GM12891 (cell line): ENCODE measurements at places on chromosomes 4 and X.

DNA sequence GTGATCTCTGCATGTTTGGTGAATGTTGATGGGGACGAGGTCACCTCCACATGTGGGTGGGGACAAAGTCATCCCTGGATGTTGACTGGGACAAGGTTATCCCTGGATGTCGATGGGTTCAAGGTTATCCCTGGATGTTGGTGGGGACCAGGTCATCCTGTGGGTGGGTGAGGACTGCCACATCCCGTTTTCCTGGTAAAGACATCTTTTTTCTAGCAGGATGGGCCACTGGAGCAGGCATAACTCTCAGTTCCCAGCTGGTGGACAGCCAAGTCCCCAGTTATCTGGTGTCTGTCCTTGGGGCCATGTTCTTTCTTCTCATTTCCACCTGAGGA, 28.3 kb upstream of the PLCXD1 start:
- no peak for DNase-seq

DNA sequence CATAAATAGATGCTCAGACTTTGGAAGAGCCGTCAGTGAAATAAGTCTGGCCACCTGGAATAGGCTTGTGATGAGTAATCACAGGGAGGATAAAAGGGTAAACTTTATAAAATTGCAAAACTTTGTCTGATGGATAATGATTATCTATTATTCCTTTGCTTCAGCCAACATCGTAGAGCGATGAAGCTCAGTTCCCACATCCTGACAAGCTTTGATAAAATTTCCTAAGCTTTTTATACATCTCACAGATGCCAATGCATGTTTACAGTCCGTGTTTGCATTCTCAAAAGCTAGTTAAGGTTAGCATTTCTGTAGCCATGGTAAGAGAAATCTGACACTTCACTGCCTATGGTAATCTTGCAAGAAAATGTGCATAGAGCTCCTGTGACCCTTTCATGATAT, 15.4 kb upstream of the UGDH start:
- no peak for DNase-seq

- DNase-seq, result no peak
Observed at GRCh38 chrX:46687619-46688018, 71.3 kb downstream of the SLC9A7 start.

GRCh38 chr4:37538931-37539330, 147.2 kb downstream of the RELL1 start:
- DNase-seq, result no peak

GRCh38 chr4:32189130-32189529, 1469.0 kb downstream of the PCDH7 start:
- DNase-seq, result no peak

- no peak for DNase-seq
Observed at GRCh38 chrX:20459410-20460350, 193.0 kb upstream of the RPS6KA3 start.

DNA sequence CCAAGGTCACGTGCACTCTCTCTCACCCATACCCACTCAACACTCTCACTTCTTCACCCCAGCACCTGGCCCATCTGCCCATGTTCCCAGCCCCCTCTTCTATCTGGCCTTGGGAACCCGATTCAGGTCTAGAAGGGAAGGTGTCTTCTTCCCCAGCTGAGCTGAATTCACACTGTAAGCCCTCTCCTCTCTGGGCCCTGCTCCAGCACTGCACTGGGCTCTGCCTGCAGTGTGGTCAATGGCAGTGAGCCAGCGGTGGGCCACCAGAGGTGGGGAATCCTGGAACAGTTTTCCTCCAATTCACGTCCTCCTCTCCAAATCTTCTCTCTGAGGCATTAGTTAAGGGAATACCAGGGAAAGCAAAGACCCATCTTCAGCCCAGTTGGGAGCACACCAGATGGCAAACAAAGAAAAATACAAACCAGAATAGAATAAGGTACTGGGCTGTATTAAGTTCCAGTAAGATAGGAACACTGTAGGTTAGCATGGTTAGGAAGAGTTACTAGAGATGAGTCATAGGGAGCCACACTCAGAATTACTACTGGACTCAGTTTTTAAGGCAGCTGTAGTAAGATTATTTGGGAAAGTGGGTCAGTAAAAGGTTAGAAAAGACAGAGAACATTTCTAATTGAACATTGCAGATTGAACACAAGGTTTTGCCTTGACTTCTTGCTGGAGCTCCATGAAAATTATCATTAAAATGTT, 5.0 kb downstream of the AWAT2 start:
- DNase-seq, result no peak

GRCh38 chr4:20504146-20504545, 196.1 kb upstream of the PACRGL start:
- no peak for DNase-seq

DNA sequence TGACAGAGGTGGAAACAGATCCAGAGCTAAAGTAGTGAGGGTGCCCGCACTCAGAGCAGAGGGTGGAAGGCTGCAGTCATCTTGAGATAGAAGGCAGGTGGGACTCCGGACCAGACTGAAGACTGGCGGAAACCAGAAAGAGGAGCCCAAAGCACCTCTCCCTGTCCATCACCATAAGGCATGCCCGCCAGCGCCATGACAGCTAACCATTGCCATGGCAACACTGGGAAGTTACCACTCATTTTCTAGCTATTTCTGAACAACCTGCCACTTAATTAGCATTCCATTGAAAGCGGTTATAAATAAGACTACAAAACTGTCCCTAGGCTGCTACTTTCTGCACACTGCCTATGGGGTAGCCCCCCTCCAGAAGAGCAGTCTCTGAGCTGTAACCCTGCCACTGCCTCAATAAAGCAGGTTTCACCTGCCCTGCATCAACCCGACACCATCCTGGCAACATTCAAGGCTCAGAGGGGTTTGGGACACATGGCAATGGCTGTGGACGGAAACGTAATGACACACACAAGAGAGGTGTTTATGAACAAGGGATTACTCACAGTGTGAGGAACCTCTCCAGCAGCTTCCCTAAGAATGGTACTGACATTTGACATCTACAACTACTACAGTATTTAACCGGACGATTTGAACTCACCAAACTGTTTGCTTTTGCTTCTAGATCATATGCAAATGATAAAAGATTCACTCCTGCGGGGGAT, 27.8 kb upstream of the FGFBP2 start:
- DNase-seq, result no peak

DNA sequence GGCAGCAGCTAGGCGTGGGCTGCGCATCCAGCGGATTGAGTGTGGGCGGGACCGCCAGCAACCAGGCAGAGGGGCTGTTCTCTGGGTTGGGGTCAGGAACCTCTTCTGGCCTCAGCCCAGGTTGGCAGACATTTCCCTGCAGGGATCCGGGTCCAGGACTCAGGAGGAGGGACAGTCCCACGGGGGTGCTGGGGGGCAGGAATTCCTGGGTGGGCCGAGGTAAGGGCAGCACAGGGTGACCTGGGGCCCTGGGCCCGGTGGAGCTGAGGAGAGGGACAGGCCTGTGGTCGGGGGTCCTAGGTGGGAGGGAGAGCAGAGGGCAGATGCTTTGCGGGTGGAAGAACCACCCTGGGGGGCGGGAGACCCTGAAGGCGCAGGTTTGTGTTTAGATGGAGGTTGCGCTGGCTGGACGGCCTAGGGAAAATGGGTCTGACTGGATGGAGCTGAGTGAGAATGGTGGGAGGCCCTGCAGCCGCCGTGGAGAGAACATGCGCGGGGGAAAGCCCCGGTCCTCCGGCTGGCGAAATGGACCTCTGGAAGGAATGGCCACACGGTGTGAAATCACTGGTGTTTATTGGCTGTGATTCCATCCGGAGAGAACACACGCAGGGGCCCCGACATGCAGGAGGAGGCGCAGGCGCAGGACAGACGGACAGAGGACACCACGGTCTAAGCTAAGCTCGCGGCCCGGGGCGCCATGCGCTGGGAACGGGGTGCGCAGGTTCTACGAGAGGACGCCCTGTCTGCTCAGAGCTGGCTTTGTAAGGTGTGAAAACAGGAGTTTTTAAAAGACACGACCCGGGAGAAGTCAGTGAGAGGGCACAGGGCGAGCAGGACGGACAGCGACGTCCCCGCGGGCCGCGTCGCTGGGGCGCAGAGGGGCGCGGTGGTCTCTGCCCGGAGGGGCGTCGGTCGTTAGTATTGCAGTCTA, 41.3 kb downstream of the CPLX1 start:
- DNase-seq, result no peak

GRCh38 chrX:46244451-46244850, 300.8 kb downstream of the ZNF674 start:
- no peak for DNase-seq

DNA sequence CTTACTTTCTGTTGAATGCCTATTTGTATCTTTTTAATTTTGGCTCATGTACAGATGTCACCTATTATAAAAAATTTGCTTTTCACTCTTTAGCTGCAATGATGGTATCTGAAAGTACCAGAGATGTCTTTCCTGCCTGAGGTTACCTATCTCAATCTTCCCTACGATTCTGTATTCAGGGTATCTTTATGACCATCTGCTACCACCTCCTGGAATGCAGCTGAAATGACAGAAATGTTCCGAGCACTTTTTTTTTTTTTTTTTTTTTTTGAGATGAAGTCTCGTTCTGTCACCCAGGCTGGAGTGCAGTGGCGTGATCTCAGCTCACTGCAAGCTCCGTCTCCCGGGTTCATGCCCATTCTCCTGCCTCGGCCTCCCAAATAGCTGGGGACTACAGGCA, 136.4 kb downstream of the REPS2 start:
- DNase-seq, result no peak

DNA sequence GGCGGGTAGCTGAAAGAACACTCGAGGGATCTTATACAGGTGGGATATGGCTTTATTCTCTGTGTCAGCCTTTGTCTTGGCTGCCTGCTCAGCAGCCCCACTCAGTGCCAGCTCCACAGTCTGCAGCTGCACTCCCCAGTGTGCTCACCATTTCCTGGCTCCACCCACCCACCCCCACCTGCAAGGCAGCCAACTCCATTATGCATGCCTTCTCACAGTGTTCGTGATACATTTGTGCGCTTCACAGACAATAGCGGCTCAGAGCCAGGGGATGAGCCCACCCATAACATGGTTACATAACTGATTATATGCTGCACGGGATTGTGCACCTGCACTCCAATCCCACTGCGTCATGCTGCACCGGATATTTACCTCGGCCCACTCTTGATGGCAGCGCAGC, 8.8 kb upstream of the TMEM128 start:
- DNase-seq, result no peak

DNA sequence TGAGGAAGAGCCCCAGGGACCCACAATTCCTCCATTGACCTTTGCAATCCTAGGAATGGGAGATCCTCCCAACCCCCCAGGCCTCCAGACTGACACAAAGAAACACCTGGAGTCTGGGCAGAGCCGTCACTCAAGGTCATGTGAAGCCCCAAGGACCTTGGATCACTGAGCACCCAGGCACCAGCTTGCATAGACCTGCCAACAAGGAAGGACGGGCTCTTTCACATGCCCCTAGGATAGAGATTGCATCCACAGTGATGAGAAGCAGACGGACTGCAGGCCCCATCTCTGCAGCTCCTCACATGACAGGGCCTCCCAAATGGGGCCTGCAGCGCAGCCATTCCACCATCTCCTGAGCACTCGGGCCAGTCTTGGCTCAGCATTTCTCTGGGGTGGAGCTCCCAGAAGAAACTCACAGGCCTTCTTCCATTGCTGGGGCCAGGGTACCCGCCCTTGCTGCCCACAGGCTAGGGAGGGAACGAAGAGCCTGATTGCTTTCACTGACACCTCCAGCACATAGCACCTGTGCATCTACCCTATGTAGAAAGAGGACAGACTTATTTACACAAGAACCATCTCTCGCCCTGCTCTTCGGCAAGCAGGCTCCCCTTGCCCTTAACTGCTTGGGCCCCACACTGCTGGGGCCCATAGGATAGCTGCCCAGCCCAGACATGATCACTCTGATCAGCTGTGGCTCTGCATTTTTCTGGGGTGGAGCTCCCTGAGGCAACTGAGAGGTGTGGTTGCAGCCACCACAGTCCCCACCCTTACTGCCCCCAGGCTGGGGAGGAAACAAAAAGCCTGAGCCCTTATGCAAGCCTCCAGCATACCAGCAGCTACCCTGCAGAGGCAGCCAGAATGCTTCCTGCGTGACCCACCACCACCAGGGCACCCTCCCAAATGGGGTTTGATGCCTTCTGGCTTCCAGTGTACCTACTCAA, 185.7 kb upstream of the ZCCHC13 start:
- DNase-seq, result no peak

GRCh38 chr4:48267574-48267973, 2.1 kb downstream of the TEC start:
- no peak for DNase-seq

DNA sequence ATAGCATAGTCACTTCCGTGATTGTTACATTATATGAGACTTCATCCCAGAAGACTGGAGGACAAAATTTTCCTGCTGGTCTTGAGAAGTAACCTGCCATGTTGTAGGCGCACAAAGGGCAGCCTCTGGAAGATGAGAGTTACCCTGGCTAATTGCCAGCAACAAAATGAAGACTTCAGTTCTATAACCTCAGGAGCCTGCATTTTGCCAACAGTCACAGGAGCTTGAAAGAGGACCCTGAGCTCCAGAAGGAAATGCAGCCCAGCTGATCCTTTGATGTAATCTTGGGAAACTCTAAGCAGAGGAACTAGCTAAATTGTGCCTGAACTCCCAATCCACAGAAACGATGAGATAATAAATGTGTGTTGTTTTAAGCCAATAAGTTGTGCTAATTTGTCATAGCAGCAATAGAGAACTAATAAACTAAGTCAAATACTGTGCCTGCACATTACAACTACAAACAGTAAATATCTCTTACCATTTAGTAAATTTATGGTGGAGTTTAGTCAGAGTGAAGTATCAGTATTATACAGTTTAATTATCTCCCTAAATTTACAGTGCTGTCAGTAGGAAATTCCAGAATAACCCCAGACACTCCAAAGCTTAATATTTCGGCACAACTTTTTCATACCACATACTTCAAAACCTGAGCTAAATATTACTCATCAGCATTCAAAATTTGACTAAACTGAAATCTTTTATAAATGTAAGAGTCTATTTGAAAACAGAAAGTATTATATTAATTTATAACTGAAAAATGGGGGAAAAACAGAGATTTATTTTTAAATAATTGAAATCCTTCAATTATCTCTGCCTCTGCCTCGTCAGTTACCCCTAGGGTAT, 90.1 kb upstream of the MAPK10 start:
- no peak for DNase-seq
